ENCODE measurements at places on chromosomes 5 and 9.
A peak's percentile ranks its signal among the peaks of the same experiment; 100 is the strongest.

GRCh38 chr9:76353280-76353679 is 40.9 kb downstream of the RFK start:
- no peak for DNase-seq

- no peak for DNase-seq
Observed at GRCh38 chr5:77305956-77306355, 95.5 kb downstream of the PDE8B start.

DNA sequence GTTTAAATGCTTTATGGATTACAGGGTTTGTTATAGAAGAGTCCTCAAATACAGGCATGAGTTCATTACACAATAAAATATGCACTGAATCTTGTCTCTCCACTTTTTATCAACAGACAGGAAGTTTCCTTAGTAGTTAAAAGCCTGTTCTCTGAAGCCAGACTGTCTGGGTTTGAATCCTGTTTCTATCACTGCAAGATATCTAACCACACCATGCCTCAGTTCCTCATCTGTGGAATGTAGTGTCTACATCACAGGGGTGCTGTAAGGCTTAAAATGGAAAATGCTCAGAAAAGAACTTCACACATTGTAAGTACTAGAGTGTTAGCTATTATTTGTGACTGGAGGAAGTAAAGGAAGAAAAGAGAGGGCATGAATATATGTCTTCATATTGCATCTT is 9.3 kb downstream of the LIX1 start:
- no peak for DNase-seq

DNA sequence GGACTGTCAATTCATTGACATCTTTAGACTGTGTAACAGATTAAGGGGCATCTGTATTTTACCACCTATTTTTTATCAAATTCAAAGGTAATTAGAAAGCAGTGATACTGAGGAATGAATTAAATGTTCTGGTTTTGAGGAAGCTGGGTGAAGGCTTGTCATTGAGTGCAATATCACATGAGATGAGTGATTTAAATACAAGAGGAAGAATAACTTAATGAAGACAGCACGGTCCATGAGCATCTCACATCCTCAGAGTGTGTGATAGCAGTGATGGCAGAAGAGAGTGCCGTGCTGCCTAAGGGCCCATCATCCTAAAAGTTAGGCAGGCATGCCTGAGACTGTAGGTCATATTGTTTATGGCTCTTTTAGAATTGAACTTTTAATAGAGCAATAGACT is 263.3 kb downstream of the MAST4 start:
- DNase-seq, result no peak

DNA sequence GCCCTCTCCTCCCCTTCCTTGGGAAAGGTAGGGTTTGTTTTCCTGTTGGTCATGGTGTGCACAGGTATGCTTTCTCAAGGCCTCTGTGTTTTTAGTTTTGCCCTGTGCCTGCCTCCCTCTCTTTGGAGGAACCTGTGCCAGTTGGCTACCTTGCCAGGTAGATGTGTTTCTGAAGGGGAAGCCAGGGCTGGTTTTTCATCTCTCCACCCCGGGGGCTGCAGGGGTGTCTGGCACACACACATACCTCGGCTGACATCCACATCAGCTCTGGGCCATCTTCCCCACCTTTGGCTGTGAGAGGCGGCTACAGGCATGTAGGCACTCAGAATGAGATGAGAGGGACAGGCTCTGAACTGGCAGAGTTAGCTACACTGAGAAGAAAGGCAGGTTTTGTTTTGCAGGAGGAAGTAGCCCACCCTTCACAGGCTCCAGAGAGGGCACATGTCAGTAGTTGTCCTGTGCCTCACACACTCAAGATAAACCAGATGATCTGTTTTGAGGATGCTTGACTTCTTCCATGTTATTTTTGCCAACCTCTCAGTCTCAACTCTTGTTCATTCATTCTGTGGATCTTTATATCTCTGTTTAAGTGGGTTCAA is 9.7 kb downstream of the RGMB start:
- no peak for DNase-seq

DNA sequence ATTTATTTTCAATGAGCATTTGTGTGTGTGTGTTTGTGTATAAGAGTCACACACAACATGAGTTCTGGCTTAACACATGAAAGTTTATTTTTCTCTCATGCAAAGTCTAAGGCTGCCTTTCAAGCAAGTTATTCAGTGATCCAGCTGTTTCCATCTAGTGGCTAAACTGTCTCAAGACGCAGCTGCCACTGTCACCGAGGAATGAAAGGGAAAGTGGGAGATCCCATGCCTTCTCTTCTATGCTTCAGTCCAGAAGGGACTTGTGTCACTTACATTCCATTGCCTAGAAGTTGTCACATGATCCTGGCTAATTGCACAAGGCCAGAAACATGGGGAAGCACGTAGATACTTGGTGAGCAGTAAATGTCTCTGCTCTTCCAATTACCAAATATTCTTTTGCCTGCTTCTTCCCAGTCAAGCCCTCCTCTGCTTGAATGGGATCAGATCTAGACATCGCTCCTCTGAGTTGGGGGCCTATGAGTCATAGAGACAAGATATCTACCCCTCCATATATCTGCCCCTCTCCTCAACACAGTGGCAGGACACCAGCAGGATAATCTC is 30.4 kb upstream of the SLIT3 start:
- DNase-seq, result no peak

GRCh38 chr5:16976625-16977008 is 40.5 kb upstream of the MYO10 start:
- no peak for DNase-seq

DNA sequence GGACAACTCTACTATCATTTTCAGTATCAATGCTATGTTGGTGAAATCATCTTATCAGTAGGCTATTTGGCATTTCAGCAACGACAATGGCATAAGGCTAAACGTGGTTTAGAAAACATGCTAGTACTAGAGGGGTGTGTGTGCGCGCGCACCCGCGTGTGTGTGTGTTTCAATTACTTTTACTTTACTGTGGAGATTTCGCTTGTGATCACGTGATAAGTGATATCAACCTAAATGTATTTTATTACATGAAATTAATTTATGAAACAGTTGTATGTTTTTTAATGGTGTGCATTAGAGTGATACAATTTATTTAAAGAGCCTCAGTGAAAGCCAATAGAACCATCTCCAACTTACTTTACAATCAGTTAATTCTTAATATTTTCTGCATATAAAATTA is 587.9 kb upstream of the ITGA1 start:
- DNase-seq, result no peak

GRCh38 chr5:56320686-56321085 is 87.6 kb upstream of the ANKRD55 start:
- DNase-seq, result no peak

GRCh38 chr9:613771-614347 is 227.6 kb upstream of the DMRT1 start:
- peak; percentile 2 for DNase-seq

- no peak for DNase-seq
Observed at GRCh38 chr5:180464603-180464970, 29.6 kb upstream of the CNOT6 start.

DNA sequence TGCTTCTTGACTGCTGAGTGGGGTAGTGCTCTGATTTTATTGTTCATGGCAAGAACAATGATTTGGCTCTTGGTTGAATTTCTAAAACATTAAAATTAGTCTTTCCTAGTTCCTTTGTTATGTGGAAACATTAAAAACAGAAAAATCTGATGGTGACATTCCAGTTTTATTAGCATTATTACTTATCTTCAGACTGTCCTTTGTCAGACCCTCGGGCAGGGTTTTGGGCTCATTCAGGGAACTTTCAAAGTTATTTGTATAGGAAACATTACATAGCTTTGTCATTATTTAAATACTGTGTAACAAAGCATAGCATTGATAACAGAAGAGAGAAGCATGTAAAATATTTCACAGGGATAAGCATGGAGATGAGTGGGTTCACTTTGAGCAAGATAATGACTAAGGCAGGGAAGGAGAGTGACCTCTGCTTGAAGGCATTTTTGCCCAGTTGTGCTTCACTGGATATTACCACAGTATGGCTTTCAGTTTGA is 119.9 kb downstream of the KDM4C start:
- DNase-seq, result no peak

DNA sequence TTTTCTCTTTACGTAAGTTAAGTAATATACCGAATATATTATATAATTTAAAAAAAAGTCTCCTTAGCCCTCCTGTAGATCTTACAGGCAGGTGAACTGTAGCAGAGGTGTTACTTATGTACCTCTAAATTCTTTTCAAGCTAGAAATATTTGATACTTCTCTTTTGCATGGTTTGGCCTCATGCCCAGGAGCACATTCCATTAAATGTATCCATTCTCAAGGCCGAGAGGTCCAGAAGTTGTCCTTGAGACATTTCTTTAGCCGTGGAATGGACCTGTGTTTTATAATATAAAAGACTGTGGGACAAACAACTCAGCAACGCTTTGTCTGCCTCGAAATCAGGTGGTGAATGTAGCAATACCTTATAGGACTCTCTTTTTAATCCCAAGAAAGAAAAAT is 184.5 kb downstream of the TRIO start:
- DNase-seq, result no peak

DNA sequence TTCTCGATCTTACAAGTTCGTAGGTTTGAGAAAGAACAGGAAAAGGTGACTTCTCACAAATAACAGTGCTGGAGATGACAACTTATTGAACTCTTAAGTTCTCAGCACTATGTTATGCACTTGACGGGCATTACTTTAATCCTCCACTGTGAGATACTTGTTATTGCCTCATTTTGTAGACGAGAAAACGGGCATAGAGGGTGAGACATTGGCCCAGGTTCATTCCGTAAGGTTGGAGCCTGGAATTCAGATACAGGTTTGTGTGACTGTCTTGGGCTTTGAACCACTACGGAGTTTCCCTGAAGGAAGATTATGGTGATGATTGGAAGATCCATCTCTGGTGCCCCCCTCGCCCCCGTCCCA is 657 bp downstream of the MAT2B start:
- DNase-seq, result no peak

DNA sequence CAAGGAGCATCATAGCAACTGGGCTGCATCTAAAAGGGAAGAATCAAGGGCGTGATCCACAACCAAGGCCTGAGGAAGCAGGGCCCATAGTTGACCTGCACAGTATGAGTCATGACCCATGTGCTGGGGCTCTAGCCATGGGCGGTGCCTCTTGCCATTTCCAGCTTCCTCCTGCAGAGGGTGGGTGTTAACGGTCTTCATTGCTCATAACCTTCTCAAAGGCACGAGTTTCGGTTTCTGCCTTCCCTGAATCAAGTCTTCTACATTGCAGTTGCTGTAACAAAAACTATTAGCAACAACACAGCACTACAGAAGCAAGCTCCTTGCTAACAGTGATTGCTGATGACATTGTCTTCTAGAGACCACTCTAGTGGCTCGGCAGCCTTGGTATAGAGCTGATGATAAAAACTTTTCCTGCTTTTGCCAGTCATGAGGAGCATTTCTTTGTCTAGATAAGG is 66.9 kb downstream of the CTSL start:
- no peak for DNase-seq

DNA sequence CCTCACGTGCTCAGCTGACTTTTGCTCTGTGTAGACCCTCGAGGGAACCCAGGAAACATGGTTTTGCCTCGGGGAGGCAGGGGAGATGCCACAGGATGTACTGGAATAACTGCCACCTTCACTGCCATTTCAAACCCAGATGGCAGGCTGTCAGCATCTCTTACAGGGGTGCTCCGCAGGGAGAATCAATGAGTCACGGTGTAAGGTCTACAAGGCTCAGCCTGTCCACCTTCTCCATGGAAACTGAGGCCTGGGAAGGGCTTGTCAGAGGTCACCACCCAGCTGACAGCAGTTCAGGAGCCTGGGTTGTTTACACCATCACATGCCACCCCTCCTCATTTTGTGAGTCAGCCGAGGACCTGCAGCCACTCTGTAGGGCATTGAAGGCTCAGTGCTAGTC is 30.8 kb downstream of the DAB2IP start:
- DNase-seq, result no peak

DNA sequence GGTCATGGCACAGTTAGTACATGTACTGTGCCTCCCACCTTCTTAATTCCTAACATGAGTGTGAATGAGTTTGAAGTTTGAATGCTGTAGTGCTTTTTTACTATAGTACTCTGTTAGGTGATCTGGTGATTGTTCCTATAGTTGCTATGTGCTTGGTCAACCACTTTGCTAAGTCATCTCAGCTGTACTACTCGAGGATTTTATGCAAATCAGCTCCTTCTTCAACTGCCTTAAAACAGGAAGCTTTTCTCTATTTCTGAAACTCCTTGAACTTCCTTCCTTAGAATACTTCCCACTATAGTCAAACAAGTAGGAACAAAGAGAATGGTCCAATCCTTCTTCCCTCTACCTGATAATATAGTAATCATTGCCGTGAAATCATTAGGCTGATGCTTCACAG is 219.6 kb downstream of the CTNND2 start:
- no peak for DNase-seq
